ENCODE measurements at places on chromosomes 5 and 9. TPM values are rescaled to one million over a fixed set of nuclear protein-coding genes. Genes with fewer than 3 reads are reported as not detected.

TTC23L gene
- under 0.01 TPM for total RNA-seq

SVEP1 gene
- 0.46 TPM for total RNA-seq

PCDHB14 gene
- 0.78 TPM for total RNA-seq

DNAH5 gene
- total RNA-seq: 0.49 TPM

FOXE1 gene
- total RNA-seq: not detected

ORM2 gene
- not detected for total RNA-seq

TMEFF1 gene
- total RNA-seq: 8.1 TPM

MEIKIN gene
- not detected for total RNA-seq

SOHLH1 gene
- not detected for total RNA-seq

IL7R gene
- total RNA-seq: 1.2 TPM

GGTA1 gene
- total RNA-seq: 0.53 TPM

ARL14EPL gene
- 0.39 TPM for total RNA-seq

FAM81B gene
- total RNA-seq: 0.20 TPM

AQP7 gene
- total RNA-seq: not detected

CDX1 gene
- total RNA-seq: not detected

PNPLA7 gene
- total RNA-seq: 0.20 TPM

TAS2R1 gene
- total RNA-seq: not detected

IL4 gene
- total RNA-seq: not detected

ANKRD18B gene
- total RNA-seq: 3.9 TPM

FNIP1 gene
- total RNA-seq: 28.2 TPM

IFNA21 gene
- total RNA-seq: not detected

SPATA24 gene
- 6.7 TPM for total RNA-seq

JAKMIP2 gene
- not detected for total RNA-seq

FSTL4 gene
- not detected for total RNA-seq

MARCHF11 gene
- not detected for total RNA-seq

KIF4B gene
- total RNA-seq: 0.13 TPM
